Activated T-helper 1 cell treated with Interleukin-2 at 50 U/mL for 16 hours (primary cell): ENCODE measurements at places on chromosomes 11 and 22.

GRCh38 chr11:40291329-40291728 is 1168.1 kb downstream of the LRRC4C start:
- no peak for DNase-seq

- no peak for DNase-seq
Measured at GRCh38 chr11:24589064-24589463, 92.2 kb downstream of the LUZP2 start.

DNA sequence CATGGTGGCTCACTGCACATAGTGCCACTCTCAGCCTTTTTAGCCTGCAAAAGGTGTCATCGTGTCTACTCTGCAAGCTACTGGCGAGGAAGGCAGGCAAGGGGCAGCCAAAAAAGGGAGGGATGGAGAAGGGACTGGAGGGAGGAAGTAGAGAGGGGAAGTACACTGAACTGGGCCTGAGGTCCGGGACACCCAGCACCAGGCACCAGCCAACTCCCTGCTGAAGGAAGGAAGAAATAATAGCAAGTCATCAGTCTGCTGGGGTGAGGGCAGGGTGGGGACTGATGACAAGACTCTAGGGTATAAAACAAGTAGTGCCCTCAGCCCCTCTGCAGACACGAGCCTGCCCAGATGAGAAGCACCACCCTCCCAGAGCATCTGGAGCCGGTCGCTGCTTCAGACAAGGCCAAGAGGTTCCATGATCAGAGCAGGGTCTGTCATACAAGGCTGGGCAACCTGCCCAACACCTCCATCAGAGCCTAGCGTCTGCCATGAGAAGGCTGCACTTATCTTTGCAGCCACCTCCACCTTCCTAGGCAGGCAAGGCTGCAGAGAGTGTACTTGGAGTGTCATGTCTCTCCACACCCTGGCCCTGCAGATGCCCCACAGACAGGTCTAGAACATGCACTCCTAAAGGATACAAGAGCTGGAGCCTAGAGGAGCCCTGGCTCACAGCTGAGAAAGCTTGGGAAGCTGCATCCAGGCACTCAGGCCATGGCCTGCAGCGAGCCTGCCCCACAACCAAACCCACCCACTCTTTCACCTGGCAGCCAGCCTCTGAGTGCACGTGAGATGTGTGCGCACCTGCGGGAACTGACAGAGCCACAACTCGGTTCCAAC is 9.0 kb upstream of the COMT start:
- DNase-seq = no peak

DNA sequence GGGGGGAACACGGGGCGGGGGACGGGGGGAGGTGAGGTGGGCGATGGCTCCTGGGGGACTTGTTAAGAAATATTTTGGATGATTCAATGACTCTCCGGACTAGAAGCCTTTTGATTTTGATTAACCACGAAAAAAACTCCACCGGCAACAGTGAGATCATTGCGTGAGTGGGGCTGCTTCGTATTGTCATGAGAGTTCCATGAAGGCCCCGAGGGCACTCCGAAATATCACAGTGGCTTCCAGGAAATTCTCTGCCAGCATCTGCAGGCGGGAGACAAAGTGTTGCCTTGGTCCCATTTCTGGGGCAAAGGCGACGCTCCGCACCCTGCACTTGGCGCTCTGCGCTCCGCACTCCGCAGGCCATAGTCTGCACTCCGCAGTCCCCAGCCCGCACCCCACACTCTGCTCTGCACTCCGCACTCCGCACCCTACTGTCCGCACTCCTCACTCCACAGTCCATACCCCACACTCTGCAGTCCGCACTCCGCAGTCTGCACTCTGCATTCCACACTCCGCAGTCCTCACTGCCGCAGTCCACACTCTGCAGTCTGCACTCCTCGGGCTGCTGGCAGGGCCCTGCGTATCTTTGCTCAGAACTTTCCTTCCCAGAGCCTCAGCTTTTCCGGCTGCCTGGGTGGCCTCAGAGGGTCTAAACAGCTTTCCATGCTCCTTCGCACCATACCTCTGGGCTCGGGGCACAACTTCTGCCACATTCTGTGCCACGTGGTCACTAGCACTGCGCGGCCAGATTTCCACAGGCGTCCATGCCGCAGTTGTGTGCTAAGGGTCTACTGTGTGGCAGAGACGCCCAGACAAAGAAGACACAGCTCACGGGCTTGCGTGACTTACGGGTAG is 61.1 kb downstream of the LINC01488 start:
- no peak for DNase-seq
